GM20000 (cell line): ENCODE measurements at places on chromosomes 5 and 9.

DNA sequence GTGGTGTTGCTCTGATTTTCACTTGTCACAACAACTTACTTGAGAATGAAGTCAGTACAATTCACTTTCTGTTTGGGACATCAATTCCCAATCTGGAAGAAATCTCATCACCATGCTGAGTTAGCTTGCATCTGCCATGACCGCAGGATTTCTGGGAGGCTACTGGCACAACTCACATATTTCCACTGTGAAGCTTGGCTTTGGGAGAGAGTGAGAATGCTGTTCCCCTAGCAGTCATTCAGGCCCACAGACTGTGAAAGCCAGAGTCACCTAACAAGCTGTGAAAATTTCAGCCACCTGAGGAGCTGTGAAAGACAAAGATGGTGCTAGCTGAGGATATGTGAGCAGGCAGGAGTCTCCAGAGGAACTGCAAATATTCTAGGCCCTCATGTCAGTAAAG is 365.2 kb upstream of the TUSC1 start:
- DNase-seq, result no peak

GRCh38 chr9:110456681-110457080 is 119.0 kb upstream of the TXNDC8 start:
- DNase-seq, result no peak

DNA sequence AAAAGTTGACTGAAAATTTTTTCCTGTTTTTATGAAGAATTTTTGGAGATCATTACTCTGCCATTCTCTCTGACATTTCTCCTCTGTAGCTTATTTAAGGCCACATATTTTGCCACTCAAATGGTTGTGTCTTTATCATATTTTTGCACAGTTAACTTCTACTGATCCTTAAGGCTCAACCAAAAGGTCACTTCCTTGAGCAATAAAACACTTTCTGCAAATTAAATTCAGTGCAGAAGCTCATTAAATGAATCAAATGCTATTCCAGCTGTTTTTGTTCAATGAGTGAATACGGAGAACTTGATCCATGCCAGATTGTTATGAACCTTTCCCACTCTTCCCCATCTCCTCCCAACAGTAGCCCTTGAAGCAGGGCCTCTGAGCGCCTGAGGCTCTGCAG is 93.8 kb upstream of the EPB41L4A start:
- no peak for DNase-seq

- DNase-seq, result no peak
Observed at GRCh38 chr5:141651728-141652105, 499 bp upstream of the FCHSD1 start.

DNA sequence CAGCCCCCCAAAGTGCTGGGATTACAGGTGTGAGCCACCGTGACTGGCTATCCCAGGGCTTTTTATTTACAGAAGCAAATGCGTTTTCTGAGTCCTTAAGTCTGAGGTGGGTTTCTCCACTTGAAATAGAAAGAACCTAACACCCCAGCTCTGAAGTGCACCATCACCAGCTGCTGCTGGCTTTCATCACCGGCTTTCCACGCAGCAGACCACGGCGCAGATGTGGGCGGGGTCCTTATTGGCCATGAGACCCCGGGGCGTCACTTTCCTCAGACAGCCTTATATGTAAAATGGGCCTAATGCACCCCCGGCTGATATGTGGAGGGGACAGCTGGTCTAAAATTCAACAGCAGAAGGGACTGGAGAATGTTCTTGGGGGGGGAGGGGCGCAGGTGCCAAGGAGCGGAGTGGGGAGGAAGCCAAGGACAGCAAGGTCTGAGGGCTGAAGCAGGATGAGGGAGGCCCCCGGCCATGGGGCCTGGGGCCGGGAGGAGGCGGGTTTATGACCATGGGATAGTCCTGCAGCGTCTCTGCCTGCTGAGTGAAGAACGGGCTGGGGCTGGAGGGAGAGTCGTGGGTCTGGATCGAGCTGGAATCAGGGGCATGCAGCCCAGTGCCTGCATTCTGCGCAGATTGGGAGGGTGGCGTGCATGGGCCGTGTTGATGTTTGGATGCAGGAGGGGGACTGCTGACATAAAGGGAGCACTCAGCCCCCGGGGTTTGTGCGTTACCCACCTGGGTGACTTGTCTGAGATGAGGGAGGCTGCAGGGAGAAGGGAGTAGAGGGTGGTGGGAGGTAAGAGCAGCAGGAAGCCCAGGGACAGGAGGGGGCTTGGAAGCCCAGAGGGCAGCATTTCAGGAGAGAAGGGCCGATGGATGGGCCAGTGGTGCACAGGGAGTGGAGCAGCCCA is 30.2 kb downstream of the RASGEF1C start:
- no peak for DNase-seq

- no peak for DNase-seq
Observed at GRCh38 chr5:74028976-74029375, 403.0 kb downstream of the ARHGEF28 start.

- no peak for DNase-seq
Observed at GRCh38 chr5:145362266-145362665, 472.9 kb downstream of the PRELID2 start.

DNA sequence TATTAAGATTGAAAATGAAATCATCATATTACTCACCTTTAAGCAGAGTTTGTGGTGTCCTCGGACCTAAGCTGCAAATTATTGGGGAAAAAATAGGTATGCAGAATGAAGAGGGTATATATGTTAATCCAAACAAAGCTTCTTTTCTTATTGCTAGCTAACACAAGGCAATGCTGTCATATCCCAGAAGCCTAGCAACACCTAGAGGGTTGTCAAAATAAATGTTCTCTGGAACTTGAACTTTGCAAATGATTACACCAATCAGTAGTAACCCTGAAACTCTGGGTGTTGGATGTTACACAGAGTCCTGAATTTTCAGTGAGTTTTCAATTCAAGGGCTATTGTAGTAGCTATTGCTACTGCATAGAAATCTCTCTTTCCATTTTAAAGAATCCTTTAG is at the start of gene C6:
Gene C6 (minus strand): TSS at position 193 of the 400 bp plus-strand sequence. CDS start 10,302 bp downstream, outside the sequence.
- DNase-seq, result no peak

- DNase-seq, result no peak
Observed at GRCh38 chr9:80797831-80798688, 891.3 kb downstream of the TLE1 start.

- DNase-seq, result no peak
Observed at GRCh38 chr9:77943057-77943456, 88.6 kb downstream of the GNAQ start.

DNA sequence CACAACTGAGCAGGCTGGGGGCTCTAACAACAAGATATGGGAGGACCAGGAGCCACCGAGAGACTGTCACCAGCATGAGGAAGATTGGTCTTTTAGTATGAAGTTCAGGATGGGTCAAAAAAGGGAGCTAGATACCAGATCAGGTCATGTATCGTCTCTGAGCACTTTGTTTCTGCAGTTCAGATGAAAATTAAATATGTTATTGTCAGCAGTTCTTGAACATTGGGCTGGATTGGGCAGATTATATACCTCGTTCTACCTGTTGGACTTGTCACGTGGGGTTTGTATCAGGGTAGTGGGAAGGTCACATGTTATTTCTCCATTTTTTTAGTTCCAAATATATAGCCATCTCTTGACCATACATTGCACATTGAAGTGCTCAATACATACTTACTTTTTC is 47.3 kb downstream of the RCL1 start:
- DNase-seq, result no peak

GRCh38 chr9:87127543-87127942 is 180.2 kb upstream of the GAS1 start:
- DNase-seq, result no peak

DNA sequence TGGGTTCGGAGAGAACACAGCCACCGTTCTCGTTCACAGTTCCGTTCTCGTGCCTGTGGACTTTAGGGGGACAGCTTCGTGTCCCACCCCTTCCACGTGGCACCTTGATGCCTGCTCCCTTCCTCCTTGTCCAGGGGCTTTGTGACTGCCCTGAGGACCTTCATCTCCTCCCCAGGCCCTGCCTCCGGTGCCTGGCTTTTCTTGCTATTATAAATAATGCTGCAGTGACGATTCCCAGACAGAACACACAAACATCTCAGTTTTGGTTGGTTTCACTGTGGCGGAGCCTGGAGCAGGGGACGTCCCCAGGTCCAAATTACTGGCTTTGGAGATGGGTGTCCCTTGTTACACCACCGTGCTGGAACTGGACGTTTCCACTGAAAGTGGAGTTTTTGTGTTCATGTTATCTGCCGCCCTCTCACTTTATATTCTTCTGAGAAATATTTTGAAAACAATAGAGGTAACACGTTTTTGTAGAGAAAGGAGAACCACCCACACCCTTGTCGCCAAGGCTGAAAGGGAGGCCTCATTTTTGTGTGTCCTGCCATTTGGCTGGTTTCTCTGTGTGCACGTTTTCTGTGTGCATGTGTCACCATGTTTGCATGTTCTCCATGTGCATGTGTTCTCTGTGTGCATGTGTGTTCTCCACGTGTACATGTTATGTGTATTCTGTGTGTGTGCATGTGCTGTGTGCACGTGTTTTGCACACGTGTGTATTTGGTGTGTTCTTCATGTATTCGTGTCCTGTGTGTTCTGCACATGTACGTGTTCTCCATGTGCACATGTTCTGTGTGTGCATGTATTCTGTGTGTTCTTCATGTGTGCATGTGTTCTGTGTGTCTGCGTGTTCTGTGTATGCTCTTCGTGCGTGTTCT is 24.2 kb downstream of the WNK2 start:
- DNase-seq, result no peak

- DNase-seq, result no peak
Observed at GRCh38 chr5:116616876-116617275, 42.3 kb upstream of the SEMA6A start.

DNA sequence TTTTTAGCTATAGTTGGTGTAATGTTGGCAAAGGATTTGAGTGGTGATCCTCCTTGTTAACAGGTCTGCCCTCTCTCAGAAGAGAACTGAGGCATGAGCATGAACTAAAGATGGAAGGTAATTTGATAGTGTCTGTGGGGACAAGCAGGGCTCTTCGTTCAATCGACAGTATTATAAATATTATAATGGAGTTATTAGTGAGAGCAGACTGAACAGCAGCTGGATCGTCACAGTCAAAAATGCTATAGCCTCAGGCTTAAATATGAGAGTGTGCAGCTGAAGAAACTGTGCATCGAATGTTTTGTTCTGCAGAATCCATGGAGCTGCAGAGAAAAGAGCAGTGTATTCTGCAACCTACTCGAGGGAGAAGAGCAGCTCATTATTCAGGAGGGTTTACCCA is 757.3 kb downstream of the DNAH5 start:
- DNase-seq, result no peak

DNA sequence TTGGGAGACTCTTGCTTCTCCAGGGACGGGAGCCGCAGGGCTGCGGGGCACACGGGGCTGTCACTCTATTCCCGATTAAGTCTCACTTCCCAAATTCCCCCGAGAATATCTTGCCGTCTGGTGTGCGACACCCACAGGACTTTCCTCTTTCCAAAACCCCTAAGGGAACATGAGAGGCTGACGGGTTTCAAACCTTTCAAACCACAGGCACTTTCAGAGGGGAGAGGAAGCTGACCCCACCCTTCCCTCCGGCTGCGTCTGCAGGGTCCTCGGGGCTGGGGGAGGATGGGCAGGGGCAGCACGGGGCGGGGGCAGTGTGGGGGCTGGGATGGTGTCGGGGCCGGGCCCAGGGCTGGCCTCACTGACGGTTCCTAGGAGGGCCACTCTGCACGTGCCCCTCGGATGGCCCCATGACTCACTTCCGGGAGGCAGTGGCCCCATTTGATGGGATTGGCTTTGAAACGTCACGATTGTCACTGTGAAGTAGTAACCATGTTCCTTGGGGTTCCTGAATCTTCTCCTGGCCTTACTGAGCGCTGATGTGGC is 38.2 kb downstream of the SLC9A3 start:
- no peak for DNase-seq

GRCh38 chr5:144122081-144122480 is 48.4 kb downstream of the YIPF5 start:
- no peak for DNase-seq

- DNase-seq, result no peak
Observed at GRCh38 chr9:106722051-106722753, 140.8 kb upstream of the ZNF462 start.

DNA sequence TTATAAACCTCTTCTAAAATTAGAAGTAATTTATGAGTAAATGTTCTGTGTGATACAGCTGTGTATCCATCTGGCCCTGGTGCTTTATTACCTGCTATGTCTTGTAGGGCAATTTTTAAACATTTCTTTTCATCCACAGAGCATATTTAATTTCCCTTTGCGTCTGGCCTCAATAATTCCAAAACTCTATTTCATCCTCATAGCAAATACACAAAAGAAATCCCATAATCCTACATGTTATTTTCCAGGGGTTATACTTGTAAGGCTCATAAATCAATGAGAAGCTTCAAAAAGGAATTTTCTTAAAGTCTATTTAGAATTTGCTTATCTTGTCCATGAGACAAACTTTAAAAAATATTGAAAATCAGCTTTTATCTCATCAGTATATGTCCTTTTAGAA is 167.0 kb downstream of the TTC39B start:
- no peak for DNase-seq

DNA sequence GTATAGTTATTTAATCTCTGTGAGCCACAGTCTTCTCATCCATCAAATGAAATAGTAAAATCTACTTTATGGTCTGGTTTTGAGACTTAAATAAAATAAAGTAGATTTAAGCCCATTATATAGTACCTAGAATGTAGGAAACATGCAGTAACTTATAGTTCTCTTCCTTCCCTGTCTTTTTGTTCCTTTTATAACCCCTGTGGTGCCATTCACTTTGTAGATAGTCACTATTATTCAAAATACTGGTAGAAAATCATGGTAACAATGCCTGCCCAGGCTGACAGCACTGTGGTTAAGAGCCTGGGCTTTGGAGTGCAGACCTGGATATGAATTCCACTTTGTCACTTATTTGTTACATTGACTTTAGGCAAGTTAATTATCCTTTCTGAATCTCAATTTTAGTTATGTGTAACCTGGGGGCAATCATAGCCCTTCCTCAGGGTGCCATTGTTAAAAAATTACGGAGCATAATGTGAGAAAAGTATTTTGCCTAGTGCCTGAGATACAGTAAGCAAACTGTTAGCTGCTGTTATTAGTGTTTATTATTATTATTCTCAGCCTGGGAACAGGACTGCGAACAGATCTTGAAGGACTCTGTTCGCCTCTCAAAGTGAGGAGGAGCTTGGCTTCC is 100.4 kb downstream of the RALGPS1 start:
- no peak for DNase-seq

- DNase-seq, result peak; percentile 63
Observed at GRCh38 chr9:18442629-18443491, 31.1 kb upstream of the ADAMTSL1 start.

- DNase-seq, result no peak
Observed at GRCh38 chr5:136296846-136297245, 68.5 kb downstream of the TRPC7 start.

DNA sequence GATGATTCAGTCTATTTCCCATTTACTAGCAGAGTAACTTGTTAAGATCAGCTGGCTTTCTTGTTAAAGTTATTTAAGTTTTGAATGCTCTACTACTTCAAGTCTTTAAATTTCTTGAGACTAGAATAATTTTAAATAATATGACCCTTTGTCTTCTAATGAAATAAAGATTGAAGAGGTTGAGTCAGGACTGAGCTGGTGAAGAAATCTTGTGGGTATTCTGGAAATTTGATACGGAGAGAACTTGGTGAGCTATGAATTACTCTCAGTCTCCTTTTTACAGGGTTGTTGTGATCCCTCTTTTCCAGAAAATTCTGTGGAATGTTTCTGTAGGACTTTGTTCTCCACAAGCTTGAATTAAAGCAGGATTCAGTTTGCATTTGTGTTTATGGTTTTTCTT is 29.3 kb downstream of the RNF20 start:
- no peak for DNase-seq
